ENCODE measurements at places on chromosomes 6 and 20.

- no peak for DNase-seq
Measured at GRCh38 chr6:156780962-156781853, 4.0 kb downstream of the ARID1B start.

DNA sequence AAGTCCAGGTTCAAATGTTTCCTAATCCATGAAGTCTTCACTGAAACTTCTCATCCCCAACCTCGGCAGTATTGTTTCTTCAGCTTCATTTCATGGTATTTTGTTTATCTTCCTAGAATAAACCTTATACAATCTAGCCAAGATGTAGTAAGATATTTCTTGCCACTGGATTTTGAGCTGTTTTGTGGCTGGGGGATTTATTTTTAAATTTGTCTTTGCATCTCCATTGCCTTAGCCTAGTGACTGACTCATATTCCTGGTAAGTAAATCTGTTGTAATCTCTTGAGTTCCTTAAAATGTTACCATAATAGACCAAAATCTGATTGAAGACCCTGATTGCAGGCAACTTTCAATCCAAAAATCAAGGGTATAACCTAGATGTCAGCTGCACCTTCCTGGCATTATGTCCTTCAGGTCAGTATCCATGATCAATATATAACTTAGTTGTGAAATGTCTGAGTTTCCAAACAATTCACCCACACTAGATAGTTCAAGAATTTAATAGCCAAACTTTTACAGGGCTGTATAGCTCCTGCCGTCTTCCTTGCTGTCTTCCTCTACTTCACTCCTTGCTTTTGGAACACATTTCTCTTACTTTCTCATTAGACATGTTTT, 4.7 kb upstream of the TRMT11 start:
- no peak for DNase-seq

DNA sequence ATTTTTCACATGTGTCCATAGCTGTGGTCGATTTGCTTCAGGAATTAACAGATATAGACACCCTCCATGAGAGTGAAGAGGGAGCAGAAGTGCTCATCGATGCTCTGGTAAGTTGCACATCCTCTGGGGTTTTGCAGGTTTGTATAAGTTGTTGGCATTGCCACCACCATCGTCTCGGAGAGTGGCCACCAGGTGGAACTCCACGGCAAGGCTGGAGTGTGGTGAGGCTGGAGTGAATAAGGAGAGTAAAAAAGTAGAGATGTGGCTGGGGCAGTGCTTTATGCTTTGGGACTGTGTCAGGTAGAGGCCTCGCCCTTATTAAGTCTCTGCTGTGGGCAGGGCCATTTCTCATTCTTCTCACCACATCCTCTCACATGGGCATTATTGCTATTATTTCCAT, 63.7 kb downstream of the CTNNBL1 start:
- DNase-seq = no peak

DNA sequence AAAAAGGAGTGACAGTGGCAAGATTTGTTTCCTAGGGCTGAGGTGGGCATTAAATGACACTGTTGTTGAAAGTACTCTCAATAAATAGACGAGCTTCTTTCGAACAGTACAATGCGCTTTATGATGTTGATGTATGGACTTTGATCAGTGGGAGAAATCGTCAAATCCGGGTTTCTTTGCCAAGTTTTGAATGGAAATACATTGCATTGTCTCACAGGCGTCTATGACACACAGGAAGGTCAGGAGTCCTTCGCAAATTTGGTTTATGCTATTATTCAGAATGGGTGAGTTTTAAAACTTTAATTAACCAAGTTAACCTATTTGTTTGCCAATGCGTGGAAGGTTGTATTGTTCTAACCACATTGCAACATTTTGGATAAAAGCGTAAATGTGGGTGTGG, 547.3 kb upstream of the SLC35B3 start:
- no peak for DNase-seq

GRCh38 chr6:12751694-12752325, 35.2 kb downstream of the PHACTR1 start:
- DNase-seq = no peak

GRCh38 chr6:30601436-30601814, 15.6 kb downstream of the PPP1R10 start:
- DNase-seq = no peak

DNA sequence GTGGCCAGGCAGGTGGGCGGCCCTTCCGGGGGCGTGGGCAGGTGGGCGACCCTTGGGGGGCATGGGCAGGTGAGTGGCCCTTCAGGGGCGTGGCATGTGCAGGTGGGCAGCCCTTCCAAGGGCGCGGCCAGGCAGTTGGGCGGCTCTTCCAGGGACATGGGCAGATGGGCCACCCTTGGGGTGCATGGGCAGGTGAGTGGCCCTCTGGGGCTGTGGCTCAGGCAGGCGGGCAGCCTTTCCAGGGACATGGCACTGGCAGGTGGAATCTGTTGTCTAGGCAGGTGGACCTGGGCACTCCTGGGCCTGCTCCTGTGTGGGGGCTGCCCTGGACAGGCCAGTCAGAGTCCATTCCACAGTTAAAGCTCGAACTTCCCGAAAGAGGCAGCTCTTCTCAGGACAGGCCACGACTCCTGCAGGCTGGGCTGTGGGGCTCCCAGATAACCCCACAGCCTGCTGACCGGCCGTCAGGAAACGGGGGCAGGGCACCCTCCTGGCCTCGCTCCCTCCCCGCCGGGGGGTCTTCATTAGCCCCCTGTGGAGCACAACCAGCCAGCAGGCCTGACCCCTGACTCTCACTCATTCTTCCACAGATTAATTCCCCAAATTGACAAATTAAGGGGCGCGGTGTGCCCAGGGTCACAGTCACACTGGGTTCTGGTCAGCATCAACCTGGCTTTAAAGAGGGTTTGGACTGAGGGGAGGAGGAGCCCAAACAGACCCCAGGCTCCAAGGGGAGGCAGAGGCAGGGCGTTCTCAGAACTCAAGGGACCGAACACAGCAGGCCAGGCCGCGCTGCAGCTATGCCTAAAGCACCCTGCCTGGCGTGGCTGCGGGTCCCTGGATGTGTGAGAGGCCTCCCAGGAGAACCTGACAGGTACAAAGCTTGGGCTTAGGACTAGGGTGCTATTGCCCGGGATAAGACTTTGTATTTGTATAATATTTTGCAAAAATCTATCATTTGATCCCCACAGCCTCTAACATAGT, 130.0 kb downstream of the DLL1 start:
- DNase-seq = no peak

Measured in GM04504 (cell line).